ENCODE measurements at places on chromosomes 12 and 14.

DNA sequence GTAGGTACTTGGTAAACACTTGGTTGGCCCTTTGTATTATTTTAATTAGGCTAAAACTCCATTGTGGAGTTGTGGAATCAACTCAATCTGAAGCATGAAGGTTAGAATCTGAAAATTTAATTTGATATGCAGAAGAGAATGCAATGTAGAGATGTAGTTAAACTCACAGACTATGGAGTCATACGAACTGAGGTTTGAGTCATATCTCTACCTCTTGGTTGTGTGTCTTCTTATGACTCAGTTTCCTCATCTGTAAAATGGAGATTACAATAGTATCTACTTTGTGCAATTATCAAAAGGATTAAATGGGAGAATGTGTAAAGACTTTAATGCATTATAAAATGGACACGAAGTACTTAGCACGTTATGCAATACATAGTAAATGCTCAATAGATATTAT is 146.0 kb upstream of the IFNG-AS1 start:
- DNase-seq: no peak

GRCh38 chr14:77043984-77044485 is 15.5 kb upstream of the IRF2BPL start:
- DNase-seq: no peak

DNA sequence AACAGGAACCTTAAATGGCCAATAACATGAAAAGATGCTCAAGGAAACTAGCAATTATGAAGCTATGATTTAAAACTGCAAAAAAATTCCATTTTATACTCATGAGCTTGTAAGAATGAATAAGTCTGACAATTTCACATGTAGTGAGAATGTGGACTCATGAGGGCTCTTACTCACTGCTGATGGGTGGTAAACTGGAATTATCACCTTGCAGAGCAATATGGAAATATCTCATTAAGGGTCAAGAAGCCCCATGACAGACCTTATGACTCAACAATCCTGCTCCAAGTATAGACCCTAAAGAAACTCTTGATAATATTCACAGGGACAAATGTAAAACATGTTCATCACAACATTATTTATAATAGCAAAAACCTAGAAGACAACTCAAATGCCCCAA is 23.5 kb upstream of the SMAGP start:
- no peak for DNase-seq

GRCh38 chr12:104454997-104455396 is 1.8 kb upstream of the CHST11 start:
- DNase-seq: no peak

DNA sequence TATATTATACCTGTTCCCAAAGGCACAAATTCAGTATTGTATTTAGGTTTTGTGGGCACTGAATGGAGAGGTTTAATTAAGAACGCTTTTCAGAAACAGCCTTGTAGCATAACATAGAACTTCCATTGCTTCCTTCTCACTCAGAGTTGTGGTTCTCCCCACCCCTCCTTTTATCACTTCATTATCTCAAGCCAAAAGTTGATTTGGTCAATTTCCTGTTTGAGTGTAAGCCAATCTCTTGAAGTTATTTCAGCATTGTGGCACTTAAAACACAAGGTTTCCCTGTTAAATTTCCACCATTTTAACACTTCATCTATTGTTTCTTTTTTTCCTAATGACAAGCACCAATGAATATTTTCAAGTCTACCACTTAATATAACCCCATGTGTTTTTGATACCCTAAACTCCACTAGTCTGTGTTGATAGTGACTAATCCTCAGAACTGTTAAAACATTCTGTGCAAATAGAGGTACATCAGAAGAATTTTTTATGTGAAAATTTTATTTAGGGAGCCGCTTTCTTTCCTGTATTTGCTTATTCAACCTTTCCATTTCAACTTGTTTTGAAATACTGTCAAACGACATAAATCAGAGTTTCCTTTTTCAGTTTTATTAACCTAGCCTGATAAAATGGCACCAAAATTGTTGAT is 340.1 kb downstream of the BCAT1 start:
- DNase-seq: no peak

GRCh38 chr12:77064896-77065360 is 441 bp downstream of the E2F7 start:
- DNase-seq: no peak

DNA sequence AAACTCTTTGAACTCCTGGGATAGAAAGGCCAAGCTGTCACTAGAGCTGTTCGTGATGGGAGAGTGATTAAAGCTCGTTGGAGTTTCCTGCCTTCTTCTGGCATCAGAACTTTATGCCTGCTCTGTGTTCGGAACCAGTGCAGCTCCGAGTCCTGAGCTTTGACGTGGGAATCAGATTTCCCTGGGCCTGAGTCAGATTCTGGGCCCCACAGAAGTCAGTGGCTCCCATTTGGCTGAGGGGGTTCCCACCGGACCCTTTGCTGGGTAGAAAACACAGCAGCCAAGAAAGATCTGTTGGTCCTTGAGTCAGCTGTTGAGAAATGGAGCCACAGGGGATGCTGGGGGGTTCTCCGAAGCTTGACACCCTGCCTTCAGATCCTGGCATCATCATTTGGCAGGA is 238.0 kb downstream of the CHST11 start:
- DNase-seq: no peak

DNA sequence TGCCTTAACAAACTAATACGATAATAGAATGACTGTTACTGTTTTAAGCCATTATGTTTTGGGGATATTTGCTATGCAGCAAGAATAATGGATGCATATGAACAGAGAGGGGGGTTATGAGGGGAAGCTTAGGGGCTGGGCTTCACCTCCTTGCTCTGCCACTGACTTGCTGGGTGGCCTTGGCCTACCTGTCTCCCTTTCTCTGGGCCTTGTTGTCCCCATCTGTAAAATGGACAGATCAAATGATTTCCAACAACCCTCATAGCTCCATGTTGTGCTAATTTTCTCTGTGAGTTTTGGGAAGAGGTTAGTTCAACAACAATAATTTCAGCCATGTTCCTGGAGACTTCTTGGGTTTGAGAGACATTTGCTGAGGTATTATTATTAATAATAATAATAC is 119.6 kb downstream of the VRK1 start:
- no peak for DNase-seq

GRCh38 chr14:91113829-91114078 is at the start of gene DGLUCY:
DGLUCY (plus strand) TSS chr14:91114073; CDS start chr14:91160295, 46,222 bp downstream.
- no peak for DNase-seq

- no peak for DNase-seq
These were observed 184.8 kb upstream of the RPH3A start for GRCh38 chr12:112606611-112607365.

DNA sequence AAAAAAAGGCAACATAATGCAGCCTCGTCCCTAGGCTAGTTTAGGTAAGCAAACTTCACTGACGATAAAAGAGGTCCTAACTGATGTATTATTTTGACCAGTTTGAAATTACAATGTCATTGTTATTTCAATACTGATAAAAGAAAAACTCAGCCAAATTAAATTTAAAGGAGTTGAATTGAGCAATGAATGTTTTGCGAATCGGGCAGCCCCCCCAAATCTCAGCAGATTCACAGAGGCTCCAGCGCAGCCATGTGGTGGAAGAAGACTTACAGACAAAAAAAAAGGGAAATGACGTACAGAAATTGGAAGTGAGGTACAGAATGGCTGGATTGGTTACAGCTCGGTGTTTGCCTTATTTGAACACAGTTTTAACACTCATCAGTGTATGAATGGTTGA is 8.2 kb upstream of the LDHB start:
- no peak for DNase-seq

- DNase-seq: no peak
These were observed 135.4 kb upstream of the CLEC14A start for GRCh38 chr14:38391334-38391733.

- DNase-seq: no peak
These were observed 68.9 kb downstream of the NCOR2 start for GRCh38 chr12:124498275-124499189.

DNA sequence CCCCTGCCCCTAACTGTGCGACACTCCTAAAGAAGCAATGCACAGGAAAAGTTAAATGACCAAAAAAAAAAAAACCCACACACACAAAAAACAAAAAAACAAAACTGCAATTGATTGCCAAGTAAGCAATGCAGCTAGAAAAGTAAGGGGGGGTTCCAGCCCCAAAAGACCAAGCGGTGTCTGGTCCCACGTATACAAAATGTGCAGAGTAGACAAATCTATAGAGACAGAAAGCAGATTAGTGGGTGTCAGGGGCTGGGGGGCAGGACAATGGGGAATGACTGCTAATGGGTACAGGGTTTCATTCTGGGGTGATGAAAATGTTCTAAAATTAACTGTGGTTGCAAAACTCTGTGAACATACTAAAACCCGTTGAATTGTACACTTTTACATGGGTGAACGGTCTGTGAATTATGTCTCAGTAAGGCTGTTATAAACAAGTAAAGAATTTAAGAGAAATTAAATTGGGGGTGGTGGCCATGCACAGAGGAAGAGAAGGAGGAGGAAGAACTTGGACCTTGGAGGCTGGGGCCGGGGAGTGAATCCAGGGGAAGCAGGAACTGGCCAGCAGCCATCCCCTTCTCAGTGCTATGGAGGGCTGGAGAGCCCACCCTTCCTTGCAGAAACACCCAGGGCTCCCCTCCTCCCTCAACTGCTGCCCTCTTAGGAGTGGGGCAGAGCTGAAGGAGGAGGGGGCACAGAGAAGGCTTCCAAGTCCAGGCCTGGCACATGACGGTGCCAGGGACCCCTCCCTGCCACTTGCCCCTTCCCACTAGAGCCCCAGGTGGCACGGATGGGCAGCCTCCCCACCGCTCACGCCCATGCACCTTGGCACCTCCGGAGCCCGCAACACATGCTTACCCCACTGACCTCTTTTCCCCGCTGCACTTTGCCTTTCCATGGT is 45.4 kb downstream of the KDM2B start:
- no peak for DNase-seq

- no peak for DNase-seq
These were observed at the start of gene AKAP6 for GRCh38 chr14:32329146-32329545. AKAP6 (plus strand) TSS chr14:32329298; CDS start chr14:32433494, 104,196 bp downstream.

GRCh38 chr12:131494741-131495524 is 216.0 kb upstream of the SFSWAP start:
- DNase-seq: no peak

DNA sequence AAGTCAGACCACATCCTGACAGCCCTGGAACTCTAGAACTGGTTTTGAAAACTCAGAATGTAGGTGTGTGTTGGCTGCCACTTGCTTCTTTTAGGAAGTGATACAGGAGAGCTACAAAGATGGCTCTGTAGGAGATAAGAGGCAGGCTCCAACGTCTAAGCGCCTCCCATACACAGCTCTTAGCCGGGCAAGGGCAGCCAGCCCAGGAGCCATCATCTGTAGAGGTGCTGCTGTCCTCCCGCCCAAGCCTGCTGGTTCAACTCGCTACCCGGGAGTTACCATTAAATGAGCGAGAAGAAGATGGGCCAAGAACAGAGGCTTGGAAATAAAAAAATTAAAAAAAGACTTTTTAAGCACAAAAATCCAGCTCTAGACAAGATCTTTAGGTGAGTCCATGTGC is 61.2 kb upstream of the DIO3 start:
- no peak for DNase-seq

DNA sequence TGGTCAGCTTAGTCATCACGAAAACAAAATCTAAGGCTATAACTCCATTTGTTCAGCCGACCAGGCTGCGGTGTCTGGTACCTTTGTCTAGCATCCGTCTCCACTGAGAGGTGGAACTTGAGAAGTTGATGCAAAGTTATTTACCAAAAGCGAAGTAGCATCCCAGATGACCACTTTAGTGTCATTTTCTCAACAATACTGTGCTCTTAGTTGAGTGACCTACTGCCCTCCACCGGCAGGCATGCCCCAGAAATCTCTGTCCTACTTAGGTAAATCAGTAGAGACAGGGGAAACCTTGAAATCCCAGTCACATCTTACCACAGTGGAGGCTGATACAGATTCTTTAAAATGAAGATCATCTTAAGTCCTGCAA is 1.3 kb upstream of the ST8SIA1 start:
- DNase-seq: no peak

DNA sequence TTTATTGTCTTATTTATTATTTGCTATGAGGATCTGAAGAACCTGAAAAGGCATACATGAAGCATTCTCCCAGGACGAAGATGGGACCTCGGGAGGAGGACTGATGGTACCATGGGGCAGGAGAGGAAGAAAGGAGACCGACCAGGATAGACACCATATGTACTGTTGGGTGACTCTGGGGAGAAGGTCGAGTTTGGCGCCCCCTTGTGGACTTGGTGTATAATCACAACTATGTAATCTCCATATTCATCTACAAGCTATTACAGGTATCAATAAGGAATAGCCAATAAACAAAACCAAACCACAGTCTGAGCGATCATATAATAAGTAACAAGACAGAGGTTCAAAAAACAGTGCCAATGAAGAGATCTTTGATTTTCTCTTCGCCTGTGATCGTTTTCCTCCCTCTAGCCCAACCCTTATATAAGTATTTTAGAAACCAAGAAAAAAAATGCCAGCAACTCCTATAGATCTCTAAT is 139.1 kb downstream of the SPTSSA start:
- no peak for DNase-seq

DNA sequence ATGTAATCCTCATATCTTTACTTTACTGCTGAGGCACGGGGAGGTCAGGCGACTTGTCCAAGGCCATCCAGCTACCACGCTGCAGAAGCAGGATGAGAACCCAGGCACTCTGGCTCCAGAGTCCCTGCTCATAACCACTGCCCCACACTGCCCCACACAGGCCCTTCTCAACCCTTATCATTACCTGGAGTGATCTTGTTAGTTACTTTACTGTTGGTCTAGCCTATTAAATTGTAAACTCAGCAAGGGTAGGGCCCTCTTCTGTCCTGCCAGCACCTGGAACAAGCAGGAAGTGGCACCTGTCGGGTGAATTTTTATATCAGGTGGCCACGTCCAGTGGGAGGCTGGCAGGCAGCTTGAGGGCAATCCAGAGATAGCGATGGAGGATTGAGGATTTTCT is 12.2 kb downstream of the FAIM2 start:
- no peak for DNase-seq

All from SIG-M5 (cell line).